Stimulated activated CD8-positive, alpha-beta memory T cell treated with anti-CD3 and anti-CD28 coated beads, Interleukin-4, amount 100 ng/mL, for 4 hours (primary cell): ENCODE measurements at places on chromosomes 6 and 20.

DNA sequence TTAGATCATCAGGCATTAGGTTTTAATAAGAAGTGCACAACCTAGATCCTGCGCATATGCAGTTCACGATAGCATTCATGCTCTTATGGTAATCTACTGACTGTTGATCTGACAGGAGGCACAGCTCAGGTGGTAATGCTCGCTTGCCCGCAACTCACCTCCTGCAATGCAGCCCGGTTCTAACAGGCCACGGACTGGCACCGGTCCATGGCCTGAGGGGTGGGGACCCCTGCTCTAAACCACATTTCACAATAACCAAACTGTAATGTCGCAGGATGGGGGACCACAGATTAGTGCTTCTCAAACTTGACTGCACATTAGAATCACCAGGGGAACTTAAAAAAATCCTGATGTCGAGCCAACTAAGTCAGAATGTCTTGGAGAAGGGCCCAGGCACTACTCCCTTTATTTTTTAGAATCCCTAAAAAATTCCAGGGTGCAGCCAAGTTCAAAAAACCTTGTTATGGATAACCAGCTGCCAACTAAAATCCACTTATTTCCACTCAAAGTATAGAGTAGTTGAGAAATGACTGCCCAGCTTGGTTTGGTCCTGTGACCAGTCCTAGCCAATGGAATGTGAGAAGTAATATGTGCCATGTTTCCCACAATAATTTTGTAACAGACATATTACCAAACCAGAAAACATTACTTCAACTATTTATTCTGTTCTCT lies 3.1 kb downstream of the SHPRH start:
- DNase-seq: no peak

GRCh38 chr6:16493112-16493511 lies 254.7 kb downstream of the GMPR start:
- DNase-seq: no peak

DNA sequence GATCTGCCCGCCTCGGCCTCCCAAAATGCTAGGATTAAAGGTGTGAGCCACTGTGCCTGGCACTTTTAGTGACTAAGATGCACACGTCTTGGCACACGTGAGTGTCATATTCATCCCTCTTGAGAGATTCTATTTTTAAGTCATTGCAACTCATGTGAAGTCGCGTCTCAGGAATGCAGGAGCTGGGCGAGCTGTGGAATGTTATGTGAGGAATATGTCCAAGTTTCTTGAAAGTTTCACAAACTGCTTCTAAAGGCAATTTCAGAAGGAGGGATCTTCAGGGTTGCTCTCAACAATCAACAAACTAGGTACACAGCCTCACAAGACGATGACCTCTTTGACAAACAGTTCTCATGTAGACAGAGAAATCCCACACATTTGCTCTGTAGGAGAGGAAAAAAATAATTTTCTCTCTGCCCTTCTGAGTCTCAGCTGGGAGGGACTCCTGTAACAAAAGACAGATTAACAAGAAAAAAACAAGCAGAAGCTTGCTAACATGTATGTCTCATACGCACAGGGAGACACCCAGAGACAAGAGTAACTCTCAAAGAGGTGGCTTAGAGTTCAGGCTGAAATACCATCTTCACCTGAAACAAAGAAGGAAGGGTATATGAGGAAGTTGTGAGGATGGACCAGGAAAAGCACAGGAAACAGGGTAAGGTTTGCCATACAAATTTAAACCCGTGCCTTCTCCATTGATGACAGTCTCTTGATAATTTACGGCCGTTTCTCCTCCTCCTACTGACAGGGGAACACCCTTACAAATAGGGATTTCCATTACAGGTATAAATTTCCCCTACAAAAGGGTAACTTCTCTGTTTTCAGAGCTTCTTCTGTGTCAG lies 45.3 kb upstream of the FAM50B start:
- no peak for DNase-seq

- no peak for DNase-seq
These were observed 296.1 kb downstream of the TENT5A start for GRCh38 chr6:81456416-81456815.

- no peak for DNase-seq
These were observed 3.5 kb upstream of the UCKL1 start for GRCh38 chr20:63959699-63960075.

GRCh38 chr6:3325210-3325609 lies 66.5 kb downstream of the PSMG4 start:
- DNase-seq: no peak

GRCh38 chr6:18121580-18122127 lies 823 bp downstream of the NHLRC1 start:
- DNase-seq: no peak

DNA sequence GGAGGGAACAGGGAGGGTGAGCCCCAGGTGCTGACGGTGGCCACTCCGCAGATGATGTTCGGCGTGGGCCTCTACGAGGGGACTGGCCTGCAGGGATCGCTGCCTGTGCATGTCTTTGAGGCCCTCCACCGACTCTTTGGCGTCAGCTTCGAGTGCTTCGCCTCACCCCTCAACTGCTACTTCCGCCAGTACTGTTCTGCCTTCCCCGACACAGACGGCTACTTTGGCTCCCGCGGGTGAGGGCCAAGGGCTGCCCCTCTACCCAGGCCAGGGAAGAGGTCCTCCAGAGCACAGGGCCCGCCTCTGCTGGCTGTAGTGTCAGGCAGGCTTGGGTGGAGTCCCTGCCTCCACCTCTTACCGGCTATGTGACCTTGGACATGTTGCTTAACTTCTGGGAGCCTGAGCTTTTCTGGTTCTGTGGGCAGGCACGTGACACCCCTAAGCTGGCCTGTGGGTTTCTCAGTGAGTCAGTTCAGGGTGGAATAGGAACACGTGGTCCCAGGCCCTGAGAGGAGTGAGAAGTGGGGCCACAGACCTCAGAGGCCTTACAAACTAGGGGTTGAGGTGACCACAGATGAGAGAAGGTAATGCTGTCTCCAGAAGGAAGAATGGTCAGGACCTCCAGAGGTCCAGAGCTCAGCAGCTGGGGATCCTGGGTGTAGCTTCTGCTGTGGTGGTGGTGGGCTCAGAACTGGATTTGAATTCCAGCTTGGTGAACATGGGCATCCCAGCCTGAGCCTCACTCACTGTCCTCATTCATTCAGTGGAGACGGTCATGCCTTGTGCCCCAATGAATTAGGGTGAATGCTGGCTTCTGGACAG lies 11.9 kb downstream of the PCIF1 start:
- DNase-seq: peak; percentile 57

GRCh38 chr6:148407372-148407771 lies 64.7 kb downstream of the SASH1 start:
- no peak for DNase-seq
